ENCODE measurements at places on chromosomes 5 and 9.

GRCh38 chr9:87327575-87328125, 170.0 kb upstream of the DAPK1 start:
- DNase-seq, result no peak

- DNase-seq, result no peak
These were observed 132.3 kb upstream of the ST8SIA4 start for GRCh38 chr5:101035425-101035824.

- no peak for DNase-seq
These were observed 48.3 kb downstream of the DENND1A start for GRCh38 chr9:123881604-123882003.

DNA sequence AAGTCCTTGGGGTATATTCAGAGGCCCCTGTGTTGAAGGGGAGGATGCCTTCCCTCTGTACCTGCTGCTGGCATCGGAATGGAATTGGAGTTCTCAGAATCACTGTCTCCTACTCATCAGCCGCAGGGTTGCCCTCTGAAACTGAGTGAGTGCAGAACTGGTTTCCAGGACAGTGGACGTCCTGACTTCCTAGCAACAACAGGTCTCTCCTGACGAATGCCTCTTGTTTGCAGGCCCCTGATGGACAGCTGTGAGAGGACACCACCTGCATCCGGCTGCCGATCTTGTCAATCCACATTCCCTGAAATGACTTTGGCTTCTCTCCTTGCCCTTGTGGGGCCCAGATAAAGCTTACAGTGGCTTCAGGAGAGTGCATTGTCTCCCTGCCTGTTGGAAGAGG, 274.5 kb downstream of the NSG2 start:
- DNase-seq, result no peak

GRCh38 chr9:132247942-132248341, 86.1 kb downstream of the NTNG2 start:
- no peak for DNase-seq

- no peak for DNase-seq
These were observed 40.3 kb downstream of the RASGEF1C start for GRCh38 chr5:180168758-180169157.

GRCh38 chr5:180233729-180234128, 24.7 kb upstream of the RASGEF1C start:
- no peak for DNase-seq

DNA sequence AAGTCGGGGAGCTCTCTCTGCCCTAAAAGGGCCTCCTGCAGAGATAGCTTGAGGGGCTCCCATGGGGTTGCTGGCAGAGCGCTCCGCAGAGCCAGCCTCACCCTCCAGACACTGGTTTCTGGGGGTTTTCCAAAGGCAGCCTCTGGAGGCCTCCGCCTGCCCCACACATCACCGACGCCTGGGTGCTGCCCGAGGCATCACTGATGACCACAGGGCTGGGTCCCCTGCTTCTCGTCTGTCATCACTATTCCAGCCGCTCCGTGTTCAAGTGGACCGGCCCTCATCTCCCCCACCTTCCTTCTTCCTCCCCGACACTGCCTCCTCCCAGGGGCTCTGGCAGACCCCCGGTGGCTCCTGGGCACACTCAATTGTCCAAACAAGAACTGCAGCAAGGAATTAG, 64.1 kb upstream of the IRX4 start:
- DNase-seq, result no peak
